Lower lobe of right lung (tissue), 2 donors: ENCODE measurements at places on chromosomes 4 and X. TPM values are rescaled to one million over a fixed set of nuclear protein-coding genes. Genes with fewer than 3 reads are reported as not detected.

GRCh38 chrX:683576-683975, 53.0 kb downstream of the SHOX start:
- no peak overlapping the region for H3K4me3 ChIP-seq
- no peaks in the 10 kb centered on the region for H3K36me3 ChIP-seq
- DNase-seq: no peak

DNA sequence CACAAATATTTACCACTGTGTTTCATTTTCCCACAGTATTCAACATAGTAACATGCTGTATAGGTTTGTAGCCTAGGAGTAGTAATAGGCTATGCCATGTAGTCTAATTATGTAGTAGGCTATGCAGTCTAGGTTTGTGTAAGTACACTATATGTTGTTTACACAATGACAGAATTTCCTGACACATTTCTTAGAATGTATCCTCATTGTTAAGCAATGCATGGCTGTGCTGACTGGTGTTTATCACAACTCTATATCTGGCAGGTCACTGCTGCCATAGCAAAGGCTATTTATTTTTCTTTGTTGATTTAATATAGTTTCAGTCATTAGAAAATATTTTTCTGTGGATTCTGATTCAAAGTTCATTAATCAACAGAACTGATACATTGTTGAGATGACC, 108.3 kb upstream of the TEX13A start:
- H3K4me3 ChIP-seq: no peak overlapping the region
- no peak overlapping the region for H3K27ac ChIP-seq
- no peaks in the 10 kb centered on the region for H3K4me1 ChIP-seq
- no peaks in the 10 kb centered on the region for H3K27me3 ChIP-seq
- H3K36me3 ChIP-seq: no peaks in the 10 kb centered on the region

GRCh38 chr4:90419124-90419711, 292.0 kb downstream of the CCSER1 start:
- H3K27me3 ChIP-seq: no peaks in the 10 kb centered on the region
- H3K4me1 ChIP-seq: no peaks in the 10 kb centered on the region
- DNase-seq: no peak
- H3K27ac ChIP-seq: no peak overlapping the region
- H3K36me3 ChIP-seq: no peaks in the 10 kb centered on the region

DNA sequence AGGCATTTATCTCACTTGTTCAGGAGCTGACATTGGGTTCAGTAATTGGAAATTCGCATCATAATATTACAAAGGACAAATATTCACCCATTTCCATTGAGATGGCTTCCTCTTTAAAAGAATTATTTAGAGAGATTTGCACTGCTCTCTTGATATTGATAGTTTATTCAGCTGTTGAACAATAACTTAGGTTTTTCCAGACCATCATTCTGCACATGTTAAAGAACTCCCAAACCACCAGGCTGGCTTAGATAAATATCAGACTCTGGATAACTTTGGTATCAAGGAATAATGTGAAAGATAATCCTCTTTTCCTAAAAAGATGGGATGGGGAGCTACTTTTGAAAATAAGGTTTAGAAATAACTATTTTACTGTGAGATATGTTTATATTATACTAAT, 154.0 kb downstream of the GASK1B start:
- H3K4me1 ChIP-seq: peaks cover 15% of the 10 kb centered on the region
- H3K27me3 ChIP-seq: no peaks in the 10 kb centered on the region
- H3K4me3 ChIP-seq: no peak overlapping the region
- no peaks in the 10 kb centered on the region for H3K36me3 ChIP-seq
- no peak for DNase-seq

DNA sequence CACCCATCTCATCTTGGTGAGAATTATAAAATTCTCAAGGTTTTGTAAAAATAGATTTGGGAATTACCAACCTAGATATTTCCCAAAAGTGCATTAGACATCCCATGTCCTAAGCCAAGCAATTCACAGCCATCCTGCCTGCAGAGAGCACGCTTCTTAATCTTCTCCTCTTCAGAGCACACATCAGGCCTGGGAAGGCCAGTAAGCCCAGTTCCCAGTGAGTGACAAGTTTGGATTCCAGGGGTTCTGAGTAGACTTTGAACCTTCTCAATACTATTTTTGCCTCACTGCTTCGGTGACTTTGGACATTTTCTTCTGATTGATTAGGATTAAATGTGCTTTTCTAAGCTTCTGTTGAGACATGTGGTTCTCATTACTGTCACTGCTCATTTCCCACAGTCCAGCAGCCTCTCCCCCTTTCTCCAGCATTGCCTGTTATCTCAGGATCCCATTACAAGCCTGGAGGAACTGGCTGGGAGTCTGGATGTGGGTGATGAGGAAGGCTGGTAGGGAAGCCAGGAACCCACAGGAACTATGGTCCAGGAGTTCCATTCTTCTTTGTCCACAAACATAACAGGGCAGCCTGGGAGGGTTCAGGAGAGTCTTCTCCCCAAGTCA, 56.4 kb upstream of the TMEM150C start:
- no peaks in the 10 kb centered on the region for H3K4me1 ChIP-seq
- no peak for DNase-seq
- no peaks in the 10 kb centered on the region for H3K36me3 ChIP-seq
- no peak overlapping the region for H3K4me3 ChIP-seq
- no peak overlapping the region for H3K27ac ChIP-seq
- H3K27me3 ChIP-seq: no peaks in the 10 kb centered on the region

- peaks cover 4% of the 10 kb centered on the region for H3K36me3 ChIP-seq
- H3K4me1 ChIP-seq: no peaks in the 10 kb centered on the region
- no peak overlapping the region for H3K27ac ChIP-seq
- no peaks in the 10 kb centered on the region for H3K27me3 ChIP-seq
- no peak for DNase-seq
- H3K4me3 ChIP-seq: no peak overlapping the region
Measured at GRCh38 chr4:143575331-143575730, 61.8 kb downstream of the SMARCA5 start.

DNA sequence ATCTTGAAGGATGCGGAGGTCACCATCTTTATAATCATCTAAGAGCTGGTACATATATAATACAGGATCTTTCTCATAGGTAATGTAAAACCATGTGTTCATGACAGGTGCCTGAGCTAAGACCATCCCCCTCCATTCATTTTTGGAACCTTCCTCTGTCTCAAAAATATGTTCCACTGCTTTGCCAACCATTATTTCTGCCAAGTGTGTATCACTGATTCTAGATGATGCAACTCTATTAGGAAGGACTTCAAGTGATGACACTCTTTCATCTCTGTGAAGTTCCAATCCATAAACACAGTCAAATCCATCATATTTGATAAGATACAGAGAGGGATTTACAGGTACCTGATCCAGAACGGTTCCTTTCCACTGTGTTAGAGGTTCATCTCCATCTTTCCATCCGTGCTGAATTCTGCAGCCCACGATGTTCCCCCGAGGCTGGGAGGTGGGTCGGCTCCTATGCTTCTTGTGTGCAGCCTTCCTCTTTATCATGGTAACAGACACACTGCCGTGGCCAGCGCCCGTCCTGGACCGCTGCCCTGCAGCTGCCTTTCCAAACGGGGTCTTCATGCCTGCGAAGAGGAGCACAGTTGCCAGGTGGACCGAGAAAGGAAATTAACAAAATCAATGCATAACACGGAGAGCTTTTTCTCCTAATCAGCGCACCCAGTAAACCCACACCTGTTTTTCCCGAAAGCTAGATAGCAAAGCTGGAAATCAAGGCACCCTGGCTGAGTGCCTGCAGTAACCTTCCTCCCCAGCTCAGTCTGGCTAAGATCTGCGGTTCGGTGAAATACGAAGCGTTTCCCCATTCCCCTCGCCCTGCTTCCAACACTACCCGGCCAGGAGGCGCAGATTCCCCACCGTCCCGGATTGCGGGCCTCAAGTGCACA, 718 bp downstream of the SPIN3 start:
- no peak for DNase-seq
- no peaks in the 10 kb centered on the region for H3K27me3 ChIP-seq
- H3K36me3 ChIP-seq: no peaks in the 10 kb centered on the region
- peaks cover 4% of the 10 kb centered on the region for H3K4me1 ChIP-seq
- H3K4me3 ChIP-seq: peak overlapping the region; percentile 72
- H3K27ac ChIP-seq: peak overlapping the region; percentile 72

- H3K27me3 ChIP-seq: no peaks in the 10 kb centered on the region
- H3K27ac ChIP-seq: no peak overlapping the region
- DNase-seq: no peak
Measured at GRCh38 chr4:73669410-73670183, 49.4 kb upstream of the RASSF6 start.

GRCh38 chrX:9862525-9862924, 76.3 kb downstream of the SHROOM2 start:
- peaks cover 3% of the 10 kb centered on the region for H3K4me1 ChIP-seq
- no peaks in the 10 kb centered on the region for H3K36me3 ChIP-seq
- no peak overlapping the region for H3K27ac ChIP-seq
- no peak overlapping the region for H3K4me3 ChIP-seq
- DNase-seq: no peak
- no peaks in the 10 kb centered on the region for H3K27me3 ChIP-seq

GRCh38 chr4:37066159-37066558, 178.4 kb upstream of the NWD2 start:
- H3K36me3 ChIP-seq: no peaks in the 10 kb centered on the region
- H3K4me1 ChIP-seq: no peaks in the 10 kb centered on the region
- no peak for DNase-seq
- H3K4me3 ChIP-seq: no peak overlapping the region
- H3K27me3 ChIP-seq: no peaks in the 10 kb centered on the region
- H3K27ac ChIP-seq: no peak overlapping the region

Gene PHOX2B
- total RNA-seq: not detected

Gene TMEM144
- total RNA-seq: 13.1 TPM

Gene XG
- 0.41 TPM for total RNA-seq

GRCh38 chr4:148203056-148203898, 238.9 kb downstream of the NR3C2 start:
- no peaks in the 10 kb centered on the region for H3K27me3 ChIP-seq
- no peaks in the 10 kb centered on the region for H3K4me1 ChIP-seq
- no peaks in the 10 kb centered on the region for H3K36me3 ChIP-seq
- peak overlapping the region; percentile 18 for H3K27ac ChIP-seq
- H3K4me3 ChIP-seq: no peak overlapping the region

Gene L1CAM
- 1.6 TPM for total RNA-seq

DNA sequence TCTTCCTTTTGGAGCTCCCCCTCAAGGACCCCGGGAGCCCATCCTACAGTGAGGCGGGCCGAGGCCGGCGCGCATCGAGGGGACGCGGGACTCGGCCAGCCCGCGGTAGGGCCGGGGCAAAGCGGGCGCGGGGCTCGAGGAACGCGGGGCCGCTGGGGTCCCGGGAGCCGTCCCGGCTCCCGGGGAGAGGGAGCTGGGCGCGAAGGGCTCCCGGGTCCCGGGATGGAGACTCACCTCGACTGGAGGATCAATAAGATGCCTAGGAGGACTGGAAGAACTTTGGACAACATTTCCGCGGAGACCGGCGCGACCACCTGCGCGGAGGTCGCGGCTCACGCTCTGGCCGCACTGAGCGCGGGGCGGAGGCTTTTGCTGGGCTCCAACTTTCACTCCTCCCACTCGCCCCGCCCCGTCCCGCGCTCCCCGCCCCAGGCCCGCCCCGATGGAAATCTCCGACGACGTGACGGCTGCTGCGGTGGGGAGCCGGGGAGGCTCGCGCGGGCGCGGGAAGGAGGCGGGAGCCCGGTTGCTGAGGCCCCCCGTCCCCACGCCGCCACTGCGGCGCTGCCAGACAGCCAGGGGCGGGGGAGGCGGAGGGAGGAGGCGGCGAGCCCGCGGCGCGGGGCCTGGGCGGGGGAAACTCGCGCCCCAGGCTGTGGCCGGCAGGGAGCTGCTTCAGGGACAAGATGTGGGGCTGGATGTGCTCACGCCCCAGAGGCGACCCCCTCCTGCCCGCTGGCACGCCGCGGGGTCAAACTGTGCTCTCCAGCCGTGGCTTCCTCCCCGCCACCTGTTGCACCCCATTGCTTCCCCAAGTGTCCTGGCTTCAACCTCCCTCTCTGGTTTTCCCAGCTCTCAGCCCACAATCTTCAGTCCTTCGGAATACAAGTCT, at the start of gene GABRE:
TSS of gene GABRE (minus strand) at position 341 of the 892 bp plus-strand sequence. CDS start at position 290, 51 bp downstream.
- peak; percentile 56 for DNase-seq
- H3K36me3 ChIP-seq: no peaks in the 10 kb centered on the region
- H3K4me3 ChIP-seq: peak within 1 kb of the TSS; percentile 54

GRCh38 chr4:176274441-176274840, 5.4 kb upstream of the ASB5 start:
- no peak overlapping the region for H3K27ac ChIP-seq
- H3K4me1 ChIP-seq: no peaks in the 10 kb centered on the region
- no peaks in the 10 kb centered on the region for H3K36me3 ChIP-seq
- DNase-seq: no peak
- no peaks in the 10 kb centered on the region for H3K27me3 ChIP-seq

GRCh38 chrX:13646154-13646549, 6.8 kb upstream of the TCEANC start:
- no peak overlapping the region for H3K4me3 ChIP-seq
- H3K4me1 ChIP-seq: no peaks in the 10 kb centered on the region
- H3K27ac ChIP-seq: no peak overlapping the region
- H3K27me3 ChIP-seq: no peaks in the 10 kb centered on the region
- peak; percentile 50 for DNase-seq
- no peaks in the 10 kb centered on the region for H3K36me3 ChIP-seq

DNA sequence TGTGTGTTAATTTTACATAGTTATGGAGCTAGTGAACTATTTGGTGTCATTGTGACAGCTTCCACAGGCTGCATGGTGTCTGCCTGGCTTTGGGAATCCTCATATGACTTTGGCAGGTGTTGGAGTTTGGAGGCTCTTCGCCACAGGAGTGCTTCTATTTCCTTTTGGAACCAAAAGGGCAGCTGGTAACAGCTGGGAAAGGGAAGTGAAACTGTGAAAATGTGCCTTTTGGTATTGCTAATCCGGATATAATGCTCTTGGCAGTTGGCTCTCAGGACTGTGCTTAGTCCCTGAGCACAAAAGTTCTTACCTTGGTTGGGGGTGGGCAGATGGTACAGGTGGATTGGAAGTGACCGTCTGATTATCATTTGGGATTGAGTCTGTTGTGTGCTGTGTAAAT, 18.1 kb downstream of the OFD1 start:
- H3K4me3 ChIP-seq: no peak overlapping the region
- H3K4me1 ChIP-seq: no peaks in the 10 kb centered on the region
- no peak overlapping the region for H3K27ac ChIP-seq
- H3K36me3 ChIP-seq: peaks cover 33% of the 10 kb centered on the region
- H3K27me3 ChIP-seq: no peaks in the 10 kb centered on the region

Gene BEX1
- total RNA-seq: 1.2 TPM

DNA sequence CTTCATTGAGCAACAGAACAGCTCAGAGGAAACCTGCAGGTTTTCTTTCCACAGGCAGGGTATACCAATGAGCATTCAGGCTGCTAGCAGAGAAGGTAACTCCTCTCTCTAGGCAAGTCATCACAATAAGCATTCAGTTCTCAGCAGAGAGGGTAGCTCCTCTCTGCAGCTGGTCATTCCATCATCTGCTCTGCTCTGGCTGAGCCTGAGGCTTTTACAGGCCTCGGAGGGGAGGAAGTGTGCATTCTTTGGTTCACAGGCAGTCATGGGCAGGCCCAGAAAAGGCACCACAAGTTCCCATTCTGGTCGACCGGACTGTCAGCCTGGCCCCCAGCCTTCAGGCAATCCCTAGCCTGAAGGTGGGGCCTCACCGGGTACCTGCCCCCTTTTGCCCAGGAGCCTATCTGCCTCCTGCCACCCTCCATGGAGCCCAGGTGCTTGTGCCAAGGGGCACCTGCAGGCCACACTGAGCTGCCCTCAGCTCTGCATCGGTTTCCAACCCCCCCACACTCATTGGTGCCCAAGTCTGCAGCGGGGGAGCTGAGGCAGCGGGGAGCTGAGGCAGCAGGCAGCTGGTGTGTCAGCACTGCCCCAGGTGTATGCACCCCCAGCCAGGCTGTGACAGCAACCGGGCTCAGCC, 83.1 kb downstream of the PRDM5 start:
- DNase-seq: no peak
- H3K36me3 ChIP-seq: no peaks in the 10 kb centered on the region
- no peak overlapping the region for H3K4me3 ChIP-seq
- no peak overlapping the region for H3K27ac ChIP-seq
- no peaks in the 10 kb centered on the region for H3K27me3 ChIP-seq
- peaks cover 14% of the 10 kb centered on the region for H3K4me1 ChIP-seq
